Vagina (tissue), 2 donors: ENCODE measurements at places on chromosomes 7 and 10. TPM values are rescaled to one million over a fixed set of nuclear protein-coding genes. Genes with fewer than 3 reads are reported as not detected.

- no peak overlapping the region for H3K4me3 ChIP-seq
- peak overlapping the region; percentile 40 for H3K27ac ChIP-seq
- peaks cover 97% of the 10 kb centered on the region for H3K4me1 ChIP-seq
- DNase-seq = no peak
- no peaks in the 10 kb centered on the region for H3K27me3 ChIP-seq
Observed at GRCh38 chr10:119663866-119664698, 12.9 kb downstream of the BAG3 start.

DNA sequence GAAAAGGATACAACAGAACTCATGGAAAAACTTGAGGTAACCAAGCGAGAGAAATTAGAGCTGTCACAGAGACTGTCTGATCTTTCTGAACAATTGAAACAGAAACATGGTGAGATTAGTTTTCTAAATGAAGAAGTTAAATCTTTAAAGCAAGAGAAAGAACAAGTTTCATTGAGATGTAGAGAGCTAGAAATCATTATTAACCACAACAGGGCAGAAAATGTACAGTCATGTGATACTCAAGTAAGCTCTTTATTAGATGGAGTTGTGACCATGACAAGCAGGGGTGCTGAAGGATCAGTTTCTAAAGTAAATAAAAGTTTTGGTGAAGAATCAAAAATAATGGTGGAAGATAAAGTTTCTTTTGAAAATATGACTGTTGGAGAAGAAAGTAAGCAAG lies 62.1 kb downstream of the AKAP9 start:
- no peaks in the 10 kb centered on the region for H3K27me3 ChIP-seq
- DNase-seq = no peak
- no peak overlapping the region for H3K4me3 ChIP-seq
- H3K4me1 ChIP-seq = no peaks in the 10 kb centered on the region
- no peaks in the 10 kb centered on the region for H3K36me3 ChIP-seq
- H3K27ac ChIP-seq = no peak overlapping the region

DNA sequence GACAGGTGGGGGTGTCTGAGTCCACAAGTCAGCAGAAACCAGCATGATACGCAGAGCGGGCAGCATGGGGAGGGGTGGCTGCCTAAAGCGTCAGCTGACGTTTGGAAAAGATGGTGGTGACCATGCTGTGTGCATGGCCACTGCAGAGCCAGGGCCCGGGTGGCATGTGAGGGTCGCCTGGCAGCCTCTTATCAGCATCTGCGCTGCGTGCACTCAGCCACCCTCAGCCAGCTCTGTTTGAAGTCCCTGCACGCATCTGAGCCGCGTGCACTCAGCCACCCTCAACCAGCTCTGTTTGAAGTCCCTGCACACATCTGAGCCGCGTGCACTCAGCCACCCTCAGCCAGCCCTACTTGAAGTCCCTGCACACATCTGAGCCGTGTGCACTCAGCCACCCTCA lies 61.5 kb downstream of the WDR37 start:
- no peak for DNase-seq
- no peak overlapping the region for H3K4me3 ChIP-seq
- peaks cover 55% of the 10 kb centered on the region for H3K36me3 ChIP-seq
- H3K27ac ChIP-seq = no peak overlapping the region

GRCh38 chr10:49171326-49172060 lies 16.7 kb downstream of the TMEM273 start:
- H3K27me3 ChIP-seq = no peaks in the 10 kb centered on the region
- peak; percentile 77 for DNase-seq
- H3K27ac ChIP-seq = no peak overlapping the region
- no peak overlapping the region for H3K4me3 ChIP-seq

ANKRD1 gene
- not detected for total RNA-seq

C10orf67 gene
- not detected for total RNA-seq
